Left ventricle myocardium superior (tissue), 1 donor: ENCODE measurements at places on chromosomes 6 and 20. TPM values are rescaled to one million over a fixed set of nuclear protein-coding genes. Genes with fewer than 3 reads are reported as not detected.

The ZKSCAN8 gene
- 13.9 TPM for total RNA-seq

The CST2 gene
- not detected for total RNA-seq

The VIP gene
- 0.42 TPM for total RNA-seq

The PROCR gene
- 9.5 TPM for total RNA-seq

The PKIB gene
- total RNA-seq, result 0.35 TPM

DNA sequence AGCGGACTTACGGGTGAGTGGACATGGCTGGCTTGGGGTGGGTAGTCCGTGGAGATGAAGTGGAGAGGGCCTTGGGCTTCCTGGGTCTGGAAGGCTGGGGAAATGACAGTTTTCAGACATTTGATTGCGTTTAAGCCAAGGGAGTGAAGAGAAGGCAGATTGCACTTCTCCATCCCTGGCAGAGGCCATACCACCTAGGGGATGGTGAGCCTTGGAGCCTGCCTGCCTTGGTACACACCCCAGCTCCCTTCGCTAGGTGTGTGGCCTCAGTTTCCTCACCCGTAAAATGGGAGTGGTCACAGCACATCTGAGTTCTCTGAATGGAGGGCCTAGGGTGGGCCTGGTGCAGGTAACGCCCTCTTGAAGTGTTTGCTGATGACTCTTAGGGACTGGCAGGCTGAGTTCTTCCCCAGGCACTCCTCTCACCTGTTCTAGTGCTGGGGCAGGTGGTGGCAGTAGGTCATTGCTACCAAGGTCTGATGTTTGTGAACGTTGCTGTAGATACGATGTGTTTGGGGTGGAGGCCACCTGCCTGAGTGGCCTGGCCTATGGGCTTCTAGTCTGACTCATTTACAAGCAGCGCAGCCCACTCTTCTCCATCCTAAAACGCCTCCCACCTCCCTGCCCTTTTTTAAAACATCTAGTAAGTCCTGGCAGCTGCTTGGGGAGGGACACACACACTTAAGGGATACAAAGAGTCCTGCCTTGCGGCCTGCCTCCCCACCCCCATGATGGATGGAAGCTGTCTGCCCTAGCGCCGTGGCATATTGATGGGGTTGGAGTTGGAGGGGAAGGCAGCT lies 2.3 kb downstream of the RBM38 start:
- DNase-seq, result no peak

DNA sequence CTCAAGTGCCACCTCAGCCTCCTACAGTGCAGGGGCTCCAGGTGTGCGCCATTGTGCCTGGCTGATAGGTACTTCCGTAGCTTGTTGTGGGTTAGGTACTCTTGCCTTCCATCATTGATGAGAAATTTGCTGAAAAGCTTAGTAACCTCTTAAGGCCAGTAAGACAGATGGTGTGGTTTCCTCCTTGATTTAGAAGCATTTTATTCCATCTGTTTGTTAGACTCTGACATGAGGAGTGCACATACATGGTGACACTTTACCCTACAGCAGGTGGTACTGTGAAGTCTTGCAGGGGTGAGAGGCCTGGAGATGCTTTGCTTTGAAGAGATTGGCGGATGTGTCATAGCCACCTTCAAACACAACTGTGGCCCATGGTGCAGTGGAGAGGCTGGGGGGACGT lies 14.8 kb upstream of the MTG2 start:
- no peak for DNase-seq

GRCh38 chr6:128240024-128240428 lies 280.4 kb downstream of the PTPRK start:
- DNase-seq, result no peak

DNA sequence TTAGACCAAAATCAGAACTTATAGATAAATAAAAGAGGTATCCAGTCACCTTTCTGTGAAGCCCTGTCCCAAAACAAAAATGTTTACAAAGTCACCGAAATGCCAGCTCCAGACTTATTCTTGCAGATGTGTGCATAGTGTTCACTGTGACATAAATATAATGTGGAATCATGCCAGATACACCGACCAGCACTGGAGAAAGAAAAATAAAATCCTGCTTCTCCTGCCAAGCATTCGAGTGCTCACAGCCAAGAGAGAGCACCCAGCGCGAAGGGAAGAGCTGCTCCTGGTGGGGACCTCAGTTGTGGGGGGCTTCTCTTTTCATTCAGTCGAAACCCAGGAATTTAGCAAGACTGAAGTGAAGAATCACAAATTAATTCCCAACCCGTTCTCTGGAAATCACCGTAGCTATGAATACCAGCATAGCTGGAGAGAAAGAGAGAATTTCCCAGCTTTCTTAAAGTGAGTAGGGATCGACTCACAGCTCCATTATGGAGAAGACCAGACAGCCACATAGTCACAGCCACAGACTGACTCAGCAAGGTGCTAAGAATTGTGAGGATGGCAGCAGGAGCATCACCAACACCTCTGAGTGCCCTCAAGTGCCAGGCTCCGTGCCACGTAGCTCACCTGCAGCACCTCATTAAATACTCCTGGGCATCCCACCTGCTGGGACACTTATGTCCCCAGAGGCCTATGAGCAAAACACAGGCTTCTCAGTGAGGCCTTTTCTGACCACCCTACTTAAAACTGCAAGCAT lies 33.2 kb downstream of the BFSP1 start:
- no peak for DNase-seq

DNA sequence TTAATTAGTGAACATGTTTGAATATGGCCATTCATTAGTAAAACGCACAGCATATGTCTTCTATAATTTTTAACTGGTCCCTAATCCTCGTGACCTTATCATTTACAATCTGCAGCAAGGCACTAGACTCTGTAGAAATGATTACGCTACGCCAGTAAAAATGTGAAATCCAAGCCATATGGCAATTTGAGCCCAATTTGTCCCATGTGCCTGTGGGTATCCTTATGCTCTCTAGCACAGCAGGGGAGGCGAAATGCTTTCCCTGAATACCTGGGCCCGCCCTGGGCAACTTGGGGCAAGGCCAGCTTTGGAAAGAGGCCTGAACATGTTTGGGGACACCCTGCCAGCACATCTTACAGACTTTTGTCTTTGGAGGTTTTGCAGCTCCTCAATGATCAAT lies 122.7 kb upstream of the AGPAT4 start:
- no peak for DNase-seq

DNA sequence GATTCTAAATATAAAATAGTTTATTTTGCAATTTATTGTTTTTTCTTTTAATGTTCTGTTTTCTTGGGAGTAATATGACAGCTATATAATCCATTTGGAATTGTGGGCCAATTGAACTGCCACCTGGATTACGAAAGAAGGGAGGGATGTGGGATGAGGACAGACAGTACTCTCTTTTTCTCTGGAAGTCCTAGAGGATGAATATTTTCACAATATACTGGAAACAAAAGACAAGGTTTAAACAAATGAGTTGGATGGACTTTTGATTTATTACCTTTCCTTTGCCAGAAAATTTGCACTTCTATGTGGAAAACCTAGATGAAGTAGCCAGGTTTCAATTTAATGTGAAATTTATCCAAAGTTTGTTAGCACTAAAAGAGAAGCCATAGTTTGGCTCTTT lies 325.5 kb upstream of the IMPG1 start:
- DNase-seq, result no peak

GRCh38 chr6:165204807-165205545 lies 104.4 kb downstream of the C6orf118 start:
- no peak for DNase-seq
